ENCODE measurements at places on chromosomes 12 and 14. TPM values are rescaled to one million over a fixed set of nuclear protein-coding genes. Genes with fewer than 3 reads are reported as not detected.

Gene GPRC5D
- not detected for total RNA-seq

Gene IGFBP6
- 3.6 TPM for total RNA-seq

Gene ERBB3
- total RNA-seq, result 0.34 TPM

Gene LHX5
- total RNA-seq, result not detected

Gene RALGAPA1
- total RNA-seq, result 34.7 TPM

Gene HHIPL1
- total RNA-seq, result 0.16 TPM

Gene TMTC2
- total RNA-seq, result 6.7 TPM

Gene TMPRSS12
- not detected for total RNA-seq

Gene HNF1A
- total RNA-seq, result not detected

Gene KRT77
- not detected for total RNA-seq

Gene P2RX7
- 1.2 TPM for total RNA-seq

Gene NPAS3
- not detected for total RNA-seq

Gene CLECL1
- 3.0 TPM for total RNA-seq

Gene CCT2
- total RNA-seq, result 264 TPM

Gene NRXN3
- not detected for total RNA-seq

Gene CCDC177
- not detected for total RNA-seq

Gene CBLN3
- 20.1 TPM for total RNA-seq

Gene C14orf132
- total RNA-seq, result 1.9 TPM

Gene FOXN4
- not detected for total RNA-seq

Measured in activated naive CD4-positive, alpha-beta T cell treated with anti-CD3 and anti-CD28 coated beads, Interleukin-2, amount 50 U/mL, for 72 hours (primary cell).